Effector CD8-positive, alpha-beta T cell (primary cell): ENCODE measurements at places on chromosomes 4 and X.

DNA sequence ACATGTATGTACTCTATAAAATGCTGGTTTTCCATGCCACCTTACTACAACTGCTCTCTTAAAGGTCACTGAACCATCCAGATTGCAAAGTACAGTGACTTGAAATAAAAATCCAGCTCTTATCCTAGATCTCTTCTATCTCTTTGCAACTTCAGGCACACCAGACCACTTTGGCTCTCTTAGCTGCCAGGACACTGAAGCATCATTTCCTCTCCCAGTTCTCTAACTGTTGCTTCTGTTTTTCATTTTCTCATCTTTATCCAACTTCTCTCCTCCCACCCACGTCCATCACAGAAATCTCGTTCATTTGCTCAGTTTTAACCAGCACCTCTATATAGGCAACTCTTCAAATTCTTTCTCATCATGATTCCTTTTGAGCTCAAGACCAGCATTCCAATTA, 74.3 kb downstream of the METTL14 start:
- DNase-seq: no peak

DNA sequence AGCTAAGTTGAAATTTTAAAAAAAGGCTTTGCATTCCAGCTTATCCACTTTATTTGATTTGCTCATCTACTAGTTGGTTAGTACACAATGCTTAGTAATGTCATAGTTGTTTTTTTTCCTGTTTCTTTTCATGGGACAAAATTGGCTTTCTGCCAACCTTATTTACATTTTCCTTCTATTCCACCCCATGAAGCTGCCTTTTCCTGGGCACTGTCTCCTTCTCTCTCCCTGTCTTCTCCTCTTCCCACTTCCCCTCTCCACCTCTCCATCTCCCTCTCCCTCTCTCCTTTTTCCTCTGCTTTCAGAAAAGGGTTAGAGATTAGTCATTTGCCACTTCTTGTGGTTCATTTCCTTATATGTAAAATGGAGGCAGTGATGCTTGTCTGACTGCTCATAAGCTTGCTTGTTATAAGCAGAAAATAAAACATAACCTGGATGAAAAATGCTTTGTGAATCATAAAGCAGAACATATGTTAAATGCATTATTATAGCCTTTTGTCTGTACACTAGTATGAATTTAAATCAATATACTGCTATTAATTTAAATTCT, 181.9 kb downstream of the CEP135 start:
- no peak for DNase-seq

DNA sequence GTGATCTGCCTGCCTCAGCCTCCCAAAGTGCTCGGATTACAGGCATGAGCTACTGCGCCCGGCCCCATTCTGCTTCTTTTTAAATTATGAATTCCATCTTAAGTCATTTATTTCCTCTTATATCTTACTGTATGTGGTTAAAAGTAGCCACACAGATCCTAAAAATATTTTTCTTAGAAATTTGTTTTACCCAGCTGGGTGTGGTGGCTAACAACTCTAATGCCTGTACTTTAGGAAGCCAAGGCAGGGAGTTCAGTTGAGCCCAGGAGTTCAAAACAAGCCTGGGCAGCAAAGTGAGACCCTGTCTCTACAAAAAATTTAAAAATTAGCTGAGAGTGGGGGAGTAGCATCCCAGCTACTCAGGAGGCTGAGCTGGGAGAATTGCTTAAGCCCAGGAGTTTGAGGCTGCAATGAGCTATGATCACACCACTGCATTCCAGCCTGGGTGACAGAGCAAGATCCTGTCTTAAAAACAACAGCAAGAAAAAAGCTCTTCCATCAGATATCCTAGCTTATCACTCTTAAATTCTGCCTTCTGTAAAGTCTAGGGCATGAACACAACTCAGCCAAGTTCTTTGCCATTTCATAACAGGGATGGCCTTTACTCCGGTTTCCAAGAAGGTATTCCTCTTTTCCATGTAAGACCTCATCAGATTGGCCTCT, 15.1 kb upstream of the AFF1 start:
- no peak for DNase-seq

DNA sequence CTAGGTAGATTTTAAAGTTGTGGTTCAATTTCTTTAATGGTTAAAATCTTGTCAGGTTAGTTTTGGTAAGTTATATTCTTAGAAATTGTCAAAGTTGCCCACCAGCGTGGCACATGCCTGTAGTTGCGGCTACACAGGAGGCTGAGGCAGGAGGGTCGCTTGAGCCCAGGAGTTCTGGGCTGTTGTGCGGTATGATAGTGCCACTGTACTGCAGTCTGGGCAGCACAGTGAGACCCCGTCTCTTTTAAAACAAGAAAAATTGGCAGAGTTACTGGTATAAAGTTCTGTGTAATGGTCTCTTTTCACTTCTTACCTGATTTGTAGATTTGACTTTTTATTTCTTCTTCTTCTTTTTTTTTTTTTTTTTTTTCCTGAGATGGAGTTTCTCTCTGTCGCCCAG, 64.4 kb downstream of the FAM193A start:
- no peak for DNase-seq

DNA sequence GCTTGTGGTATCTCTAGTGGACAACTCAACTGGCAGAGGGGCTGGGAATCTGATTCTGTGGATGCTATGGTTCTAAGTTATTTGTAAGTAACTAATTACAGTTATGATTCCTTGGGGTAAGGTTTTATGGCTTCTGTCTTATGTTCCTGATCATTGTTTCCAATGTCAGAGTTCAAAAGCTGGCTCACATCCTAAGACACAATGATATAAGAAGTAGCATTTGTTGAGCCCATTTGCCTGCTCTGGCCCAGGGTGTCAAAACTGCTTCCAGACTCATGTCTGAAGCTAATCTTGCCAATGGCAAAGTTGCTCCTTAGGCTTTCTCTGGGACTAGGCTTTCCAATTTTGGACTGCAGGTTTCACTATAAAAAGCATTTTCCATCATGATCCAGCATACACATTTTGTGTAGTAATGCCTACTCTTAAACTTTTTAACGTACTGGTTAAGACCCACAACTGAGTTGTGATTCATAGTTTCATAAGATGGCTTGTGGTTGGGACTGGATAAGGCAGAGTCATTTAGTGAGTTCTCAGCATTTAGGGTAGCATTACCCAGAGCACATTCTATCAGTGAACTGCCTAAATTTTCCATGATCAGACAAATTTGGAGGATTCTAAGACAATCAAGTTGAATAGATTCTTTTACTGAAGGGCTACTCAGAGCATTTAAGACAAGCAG, 50.0 kb downstream of the CCNI start:
- DNase-seq: no peak
